NCI-H774 (cell line): ENCODE measurements at places on chromosomes 16 and 17.
A peak's percentile ranks its signal among the peaks of the same experiment; 100 is the strongest.

DNA sequence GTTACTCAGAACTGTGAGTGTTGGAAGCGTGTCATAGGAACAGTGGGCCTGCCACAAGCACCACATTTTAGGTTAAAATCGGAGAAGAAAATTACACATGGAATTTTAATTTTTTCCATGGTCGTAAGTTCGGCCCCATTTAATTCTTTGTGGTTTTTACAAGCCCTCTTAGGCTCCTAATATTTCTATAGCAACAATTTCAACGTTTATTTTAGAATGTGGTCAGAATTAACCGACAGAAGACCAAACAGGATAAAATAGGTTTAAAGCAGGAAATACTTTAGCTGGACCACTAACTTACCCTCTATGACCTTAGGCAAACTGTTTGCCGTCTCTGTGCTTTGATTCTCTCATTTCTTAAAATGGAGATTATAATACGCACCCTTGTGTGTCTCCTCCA, 69.9 kb downstream of the FTO start:
- DNase-seq = no peak

DNA sequence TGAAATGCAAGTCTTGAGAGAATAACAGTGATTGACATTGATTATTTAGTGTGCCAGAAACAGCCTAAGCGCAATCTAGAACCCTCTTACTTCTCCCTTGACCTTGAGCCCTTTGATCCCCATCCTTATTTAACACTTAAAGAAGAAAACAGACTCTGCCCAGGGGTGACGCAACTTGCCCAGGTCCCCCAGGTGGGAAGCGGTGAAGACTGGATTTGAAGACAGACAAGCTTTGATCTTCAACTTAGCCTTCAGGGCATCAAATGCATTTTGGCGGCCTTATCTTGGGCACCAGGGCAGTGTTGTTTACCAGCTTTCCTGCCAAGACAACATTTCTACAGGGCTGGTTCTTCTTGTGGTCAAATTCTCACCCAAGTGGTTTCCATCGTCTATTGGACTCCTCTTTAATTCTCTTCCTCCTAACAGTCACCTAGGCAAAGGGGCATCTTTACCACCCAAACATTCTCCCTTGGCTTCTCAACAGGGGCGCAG, 8.9 kb upstream of the CIITA start:
- DNase-seq = no peak

GRCh38 chr16:49972280-49972679, 52.7 kb upstream of the CNEP1R1 start:
- DNase-seq = peak; percentile 4

- DNase-seq = no peak
These were observed 108.4 kb upstream of the ZKSCAN2 start for GRCh38 chr16:25366078-25366477.

DNA sequence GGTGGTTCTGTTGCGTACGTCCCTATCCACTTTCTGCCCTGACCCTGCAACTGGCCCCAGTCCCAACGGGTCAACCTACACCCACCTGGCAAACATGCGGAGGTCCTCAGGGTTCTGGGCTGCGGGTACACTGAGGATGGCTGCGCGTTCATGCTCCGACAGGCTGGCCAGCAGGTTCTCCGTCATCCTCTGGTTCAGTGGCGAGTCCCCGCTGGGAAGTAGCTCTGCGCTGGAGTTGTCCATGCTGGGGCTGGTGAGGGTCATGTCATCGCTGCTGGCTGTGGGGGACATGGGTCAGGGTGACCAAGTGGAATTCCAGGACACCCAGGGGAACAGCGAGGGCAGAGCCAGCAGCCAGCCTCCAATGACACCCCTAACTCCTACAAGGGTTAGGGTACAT, 10.6 kb downstream of the MPG start:
- DNase-seq = no peak

- DNase-seq = no peak
These were observed 3.1 kb upstream of the RAB11FIP4 start for GRCh38 chr17:31388351-31388750.
